D341Med (cell line): ENCODE measurements at places on chromosomes 2 and 18.

DNA sequence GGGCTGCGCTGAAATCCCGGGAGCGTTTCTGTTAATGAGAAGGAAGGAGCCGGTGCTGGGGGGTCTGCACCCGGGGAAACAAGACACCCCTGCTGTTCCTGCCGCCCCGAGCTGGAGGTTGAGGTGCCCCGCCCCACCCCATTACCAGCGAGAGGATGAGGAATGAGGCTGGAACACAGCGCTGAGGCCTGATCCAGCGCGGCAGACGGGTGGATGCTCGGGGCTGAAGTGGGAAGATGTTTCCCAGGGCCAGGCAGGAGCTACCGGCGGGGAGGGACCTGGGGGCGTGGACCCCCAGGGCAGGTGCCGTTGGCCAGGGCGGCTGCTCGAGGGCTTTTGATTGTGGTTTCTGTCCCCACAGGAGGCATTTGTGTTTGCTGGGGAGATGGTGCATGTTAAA is 134.3 kb upstream of the CTDP1 start:
- no peak for DNase-seq

DNA sequence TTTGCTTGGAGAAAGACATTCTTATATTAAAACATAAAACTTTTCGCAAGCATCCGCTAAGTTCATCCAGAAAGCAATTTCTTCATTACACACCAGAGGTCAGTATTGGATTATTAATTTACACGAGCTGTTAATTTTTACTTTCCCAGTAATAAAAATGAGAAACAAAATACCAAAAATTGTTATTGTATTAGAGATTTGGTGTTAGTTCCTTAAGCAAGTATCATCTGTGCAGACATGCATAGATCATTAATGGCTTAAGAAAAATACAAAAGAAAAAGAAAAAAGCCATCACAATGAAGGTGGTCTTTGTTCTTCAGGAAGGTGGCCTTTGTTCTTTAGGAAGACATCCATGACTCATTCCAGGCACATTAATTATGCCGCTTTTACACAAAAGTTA is 53.6 kb upstream of the HNMT start:
- DNase-seq = no peak

DNA sequence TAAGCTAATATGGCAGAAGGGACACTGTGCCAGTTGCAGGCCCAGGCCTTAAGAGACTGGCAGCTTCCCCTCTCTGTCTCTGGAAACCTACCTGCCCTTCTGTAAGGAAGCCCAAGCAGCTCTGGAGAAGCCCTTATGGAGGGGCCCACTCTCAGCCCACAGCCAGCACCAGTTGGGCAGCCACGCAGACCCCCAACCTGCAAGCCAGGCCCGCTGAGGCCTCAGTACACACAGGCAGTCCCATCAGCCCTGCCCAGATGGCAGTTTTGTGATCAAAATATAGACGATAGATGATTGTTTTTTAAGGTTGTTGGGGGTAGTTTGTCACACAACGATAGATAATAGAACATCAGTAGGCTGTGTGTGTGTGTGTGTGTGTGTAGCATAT is 36.8 kb upstream of the ALPP start:
- no peak for DNase-seq

DNA sequence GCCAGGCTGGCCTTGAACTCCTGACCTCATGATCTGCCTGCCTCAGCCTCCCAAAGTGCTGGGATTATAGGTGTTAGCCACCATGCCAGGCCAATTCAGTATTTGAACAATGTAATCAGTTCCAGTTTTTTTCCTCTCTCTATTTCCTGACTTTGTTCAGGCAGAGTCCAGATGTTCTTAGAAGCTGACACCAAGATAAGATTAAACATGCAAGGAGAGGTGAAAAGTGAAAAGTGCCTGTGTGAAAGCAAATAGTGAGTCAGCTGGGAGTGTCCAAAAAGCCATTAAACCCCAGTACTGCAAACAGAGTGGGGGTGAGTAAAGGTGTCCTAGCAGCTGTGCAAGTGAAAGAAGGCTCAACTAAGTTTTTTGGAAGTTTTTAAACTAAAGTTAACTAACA is 231.5 kb downstream of the PTH2R start:
- no peak for DNase-seq

GRCh38 chr2:195051401-195051800 is 605.6 kb upstream of the SLC39A10 start:
- no peak for DNase-seq

DNA sequence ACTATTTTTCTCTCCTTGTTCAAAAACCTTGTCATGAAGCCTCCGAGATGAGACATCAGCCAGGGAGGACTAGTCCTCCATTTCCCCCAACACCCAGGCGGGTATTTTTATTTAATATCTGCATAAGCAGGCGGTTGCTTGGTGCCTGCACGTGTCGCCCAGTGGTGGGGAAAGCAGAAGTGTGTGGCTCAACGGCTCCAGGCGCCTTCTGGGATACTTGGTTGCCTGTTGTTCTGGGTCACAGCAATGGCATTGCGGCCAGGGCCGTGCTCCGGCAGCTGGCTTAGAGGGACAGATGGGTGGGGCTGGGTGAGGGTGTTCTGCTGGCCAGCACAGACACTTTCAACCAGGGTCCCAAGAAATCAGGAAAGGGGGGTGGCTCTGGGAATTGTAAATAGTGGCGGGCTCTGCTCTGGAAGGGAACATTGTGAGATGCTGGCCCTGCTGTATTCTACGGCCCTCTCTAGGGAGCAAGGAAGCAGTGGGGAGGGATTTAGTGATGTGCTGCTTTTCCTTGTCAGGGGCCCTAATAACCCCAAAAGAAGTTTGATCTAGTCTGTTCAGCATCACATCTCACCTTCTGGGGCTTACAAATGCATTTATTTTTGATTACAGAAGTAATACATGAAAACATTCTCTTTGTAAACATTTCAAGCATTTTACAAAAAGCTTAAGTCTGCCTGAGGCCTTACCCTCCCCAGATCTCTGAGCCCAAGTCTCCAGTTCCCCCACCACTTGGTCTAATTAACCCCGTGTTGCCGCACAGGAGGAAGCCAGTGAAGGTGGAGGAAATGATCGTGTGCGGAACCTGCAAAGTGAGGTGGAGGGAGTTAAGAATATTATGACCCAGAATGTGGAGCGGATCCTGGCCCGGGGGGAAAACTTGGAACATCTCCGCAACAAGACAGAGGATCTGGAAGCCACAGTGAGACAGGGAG is 1.1 kb downstream of the VAMP8 start:
- DNase-seq = no peak

GRCh38 chr2:202541137-202541536 is 93.6 kb upstream of the FAM117B start:
- no peak for DNase-seq

GRCh38 chr2:122734766-122735424 is 979.4 kb downstream of the TSN start:
- DNase-seq = no peak

DNA sequence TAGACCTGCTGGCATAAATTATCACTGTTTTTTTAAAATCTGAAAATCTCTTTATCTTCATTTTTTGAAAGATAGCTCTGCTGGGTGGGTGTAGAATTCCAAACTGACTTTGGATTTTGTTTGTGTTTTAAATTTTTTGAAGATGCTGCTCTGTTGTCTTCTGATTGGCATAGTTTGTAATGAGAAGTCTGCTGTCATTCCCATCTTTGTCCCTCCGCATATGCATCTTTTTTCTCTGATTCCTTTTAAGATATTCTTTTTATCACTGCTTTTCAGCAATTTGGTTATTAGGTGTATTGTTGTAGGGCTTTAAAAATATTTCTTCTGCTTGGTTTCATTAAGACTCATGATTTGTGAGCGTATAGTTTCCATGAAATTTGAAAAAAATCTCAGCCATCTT is 7.2 kb downstream of the SNED1 start:
- DNase-seq = no peak

GRCh38 chr2:73922681-73923080 is 4.0 kb upstream of the DGUOK start:
- no peak for DNase-seq

GRCh38 chr2:182240862-182241371 is 185.9 kb downstream of the PDE1A start:
- DNase-seq = peak; percentile 50

GRCh38 chr2:63589148-63589958 is 590 bp downstream of the MDH1 start:
- DNase-seq = no peak

DNA sequence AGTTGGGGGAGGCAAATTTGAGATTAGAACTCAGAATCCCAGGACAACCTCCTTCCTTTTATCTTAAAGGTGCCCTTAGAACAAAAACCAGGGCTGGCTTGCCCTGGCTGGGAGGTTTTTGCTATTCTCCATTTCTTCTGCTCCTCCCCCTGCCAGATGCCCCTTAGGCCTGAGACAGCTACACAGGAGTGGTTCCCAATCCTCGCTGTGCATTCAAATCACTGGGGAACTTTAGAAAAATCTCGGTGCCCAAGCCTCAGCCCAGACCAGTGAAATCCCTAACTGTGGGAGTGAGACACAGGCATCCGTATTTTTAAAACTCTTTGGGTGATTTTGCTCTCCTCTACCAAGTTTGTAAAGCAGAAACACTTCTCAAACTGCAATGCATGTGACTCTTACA is 38.8 kb downstream of the LBH start:
- no peak for DNase-seq

GRCh38 chr2:127107622-127107999 is 657 bp upstream of the BIN1 start:
- DNase-seq = no peak

- no peak for DNase-seq
These were observed 12.1 kb upstream of the ALLC start for GRCh38 chr2:3645745-3646389.

DNA sequence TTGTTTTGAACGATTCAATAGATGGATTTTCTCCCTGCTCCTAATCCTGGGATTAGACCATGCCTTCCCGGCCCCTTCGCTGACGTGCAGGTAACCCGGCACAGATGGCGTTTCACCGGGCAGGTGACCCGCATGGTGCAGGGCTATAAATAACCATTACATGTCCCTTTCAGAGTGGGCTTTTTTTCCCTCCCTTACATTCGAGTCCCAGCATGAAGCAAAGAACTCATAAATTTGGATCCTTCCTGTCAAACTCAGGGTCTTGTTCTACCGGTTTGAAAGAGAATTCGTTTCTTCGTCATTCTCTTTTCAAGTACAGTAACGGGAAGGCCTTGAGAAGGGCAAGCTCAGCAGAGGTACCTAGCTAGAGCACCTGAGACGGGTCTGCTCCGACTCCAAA is 46.1 kb downstream of the EDAR start:
- no peak for DNase-seq

- no peak for DNase-seq
These were observed 272.7 kb upstream of the DOK6 start for GRCh38 chr18:69127873-69128500.

DNA sequence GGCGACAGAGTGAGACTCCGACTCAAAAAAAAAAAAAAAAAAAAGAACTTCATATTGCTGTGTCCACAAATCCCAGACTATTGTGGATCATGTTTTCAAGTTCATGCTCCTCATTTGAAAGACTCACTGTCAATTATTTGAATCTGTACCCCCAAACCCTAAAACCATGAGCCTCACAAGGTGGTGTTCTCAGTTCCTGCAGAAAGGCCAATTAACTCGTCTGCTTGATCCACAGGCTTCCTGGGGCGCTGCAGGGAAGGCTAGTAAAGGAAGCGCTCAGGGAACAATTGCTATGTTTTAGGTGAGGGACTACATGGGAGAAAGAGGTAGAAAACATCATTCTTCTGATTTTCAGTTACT is 396.8 kb upstream of the NETO1 start:
- DNase-seq = no peak
